Renal cortex interstitium (tissue), 15 donors: ENCODE measurements at places on chromosomes 5 and 9. TPM values are rescaled to one million over a fixed set of nuclear protein-coding genes. Genes with fewer than 3 reads are reported as not detected.

ARSI gene
- 2.8 TPM for polyA plus RNA-seq

CCDC171 gene
- polyA plus RNA-seq: 7.0 TPM

TAS2R1 gene
- 0.10 TPM for polyA plus RNA-seq

C9orf153 gene
- 0.12 TPM for polyA plus RNA-seq

- DNase-seq: no peak
These were observed 109.1 kb downstream of the FGF1 start for GRCh38 chr5:142576804-142577203.
